ENCODE measurements at places on chromosomes 3 and 15.
A peak's percentile ranks its signal among the peaks of the same experiment; 100 is the strongest.

DNA sequence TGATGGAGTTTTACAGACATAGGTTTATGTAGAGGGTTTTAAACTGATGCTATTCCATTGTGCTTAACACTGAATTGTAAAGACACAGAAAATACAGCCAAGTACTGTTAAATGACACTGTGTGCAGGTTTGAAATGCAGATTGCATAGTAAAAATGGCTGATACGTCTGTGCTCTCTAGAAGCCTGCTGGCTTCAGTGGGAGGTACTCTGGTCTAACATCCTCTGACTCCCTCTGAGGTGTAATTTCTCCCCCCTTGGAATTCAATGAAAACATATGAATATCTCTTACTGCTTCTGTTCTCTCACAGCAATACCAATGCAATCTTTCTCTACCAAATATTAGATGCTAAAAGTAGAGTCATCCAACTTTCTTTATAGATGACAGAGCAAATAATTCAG lies 176.6 kb downstream of the SLC9A9 start:
- H3K4me3 ChIP-seq = no peak overlapping the region
- H3K27ac ChIP-seq = no peak overlapping the region
- H3K4me1 ChIP-seq = peaks cover 14% of the 10 kb centered on the region
- H3K36me3 ChIP-seq = no peaks in the 10 kb centered on the region

DNA sequence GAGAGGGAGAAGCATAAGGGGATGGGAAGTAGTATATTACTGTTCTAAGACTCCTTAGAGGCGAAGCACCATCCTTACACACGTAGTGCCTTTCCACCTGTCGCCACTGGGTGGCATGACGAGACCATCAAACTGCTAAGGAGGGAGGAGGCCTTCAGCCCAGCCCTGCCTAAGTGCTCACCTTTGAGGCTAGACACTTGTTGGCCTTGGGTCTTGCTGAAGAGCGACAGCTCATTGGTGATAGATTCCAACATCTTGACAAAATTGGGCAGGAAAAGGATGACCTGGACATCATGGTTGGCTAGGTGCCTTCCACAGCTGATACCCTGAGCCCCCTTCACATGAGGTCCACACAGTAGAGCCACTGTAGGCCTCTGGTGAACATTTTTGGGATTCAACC lies 19.6 kb downstream of the CLK3 start:
- peaks cover 9% of the 10 kb centered on the region for H3K36me3 ChIP-seq
- no peaks in the 10 kb centered on the region for H3K27me3 ChIP-seq
- no peaks in the 10 kb centered on the region for H3K4me1 ChIP-seq
- H3K27ac ChIP-seq = no peak overlapping the region
- peak; percentile 71 for DNase-seq
- H3K4me3 ChIP-seq = no peak overlapping the region

DNA sequence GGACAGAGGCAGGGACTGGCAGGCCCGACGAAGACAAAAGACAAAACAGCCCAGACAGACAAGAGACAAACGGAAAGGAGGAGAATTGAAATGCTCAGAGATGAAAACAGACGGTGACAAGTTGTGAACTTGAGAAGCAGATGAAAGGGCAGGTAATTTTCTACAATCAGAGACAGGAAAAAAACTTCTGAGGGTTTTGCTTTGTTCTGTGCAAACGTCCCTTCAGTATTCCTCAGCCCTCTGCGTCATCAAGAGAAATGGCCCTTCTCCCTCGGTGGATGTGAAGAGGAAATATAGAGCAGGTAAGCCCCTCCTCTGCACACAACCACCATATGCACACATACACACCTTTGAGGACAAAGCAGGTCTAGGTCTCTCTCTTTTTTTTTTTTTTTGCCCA lies 206.6 kb downstream of the UACA start:
- H3K36me3 ChIP-seq = no peaks in the 10 kb centered on the region
- no peak overlapping the region for H3K4me3 ChIP-seq
- no peak overlapping the region for H3K27ac ChIP-seq
- no peak for DNase-seq

GRCh38 chr3:182979674-182980191 lies 605 bp downstream of the DCUN1D1 start:
- H3K4me3 ChIP-seq = peak overlapping the region; percentile 93
- no peaks in the 10 kb centered on the region for H3K36me3 ChIP-seq
- H3K27me3 ChIP-seq = no peaks in the 10 kb centered on the region
- peak; percentile 52 for DNase-seq

GRCh38 chr15:45884755-45885445 lies 250.1 kb downstream of the SQOR start:
- H3K27ac ChIP-seq = no peak overlapping the region
- DNase-seq = no peak
- H3K36me3 ChIP-seq = no peaks in the 10 kb centered on the region
- H3K4me1 ChIP-seq = no peaks in the 10 kb centered on the region
- H3K4me3 ChIP-seq = no peak overlapping the region
